ENCODE measurements at places on chromosomes 4 and X.

- no peak for DNase-seq
Observed at GRCh38 chr4:133972586-133972985, 229.0 kb downstream of the PABPC4L start.

DNA sequence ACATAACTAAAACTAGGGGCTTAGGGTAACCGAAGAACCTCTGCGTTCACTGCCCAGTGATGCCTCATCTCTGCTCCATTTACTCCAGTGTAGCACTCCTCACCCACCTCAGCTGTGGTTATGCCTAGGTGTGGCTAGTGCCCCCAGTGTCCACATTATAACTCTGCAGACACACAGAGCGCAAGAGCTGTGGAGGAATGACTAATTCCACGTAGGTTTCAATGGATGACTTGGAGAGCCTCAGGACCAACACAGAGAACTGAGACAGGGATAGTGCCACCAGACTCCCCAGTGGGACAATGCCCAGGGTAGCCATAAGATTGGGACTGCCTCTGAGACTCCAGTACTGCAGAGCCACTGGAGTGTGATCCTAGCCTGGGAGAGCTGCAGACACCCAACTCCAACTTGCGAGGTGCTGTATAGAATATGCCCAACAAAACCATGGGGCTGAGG is 542.4 kb upstream of the DIPK2B start:
- no peak for DNase-seq

DNA sequence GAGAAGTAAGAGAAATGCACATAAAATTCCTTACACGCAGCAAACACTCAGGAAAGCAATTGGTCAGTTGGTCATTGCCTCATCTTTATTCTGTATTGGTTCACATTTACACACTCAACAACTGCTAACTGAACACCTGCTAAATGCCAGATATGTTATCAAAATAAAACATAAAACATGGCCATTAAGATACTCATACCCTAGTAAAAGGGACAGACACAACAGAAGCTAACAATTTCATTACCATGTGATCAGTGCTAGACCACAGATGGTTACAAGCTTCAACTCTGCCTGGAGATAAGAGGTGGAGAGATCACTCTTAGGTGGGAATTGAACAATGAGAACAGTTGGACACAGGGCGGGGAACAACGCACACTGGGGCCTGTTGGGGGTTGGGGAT is 26.2 kb downstream of the TEC start:
- no peak for DNase-seq

DNA sequence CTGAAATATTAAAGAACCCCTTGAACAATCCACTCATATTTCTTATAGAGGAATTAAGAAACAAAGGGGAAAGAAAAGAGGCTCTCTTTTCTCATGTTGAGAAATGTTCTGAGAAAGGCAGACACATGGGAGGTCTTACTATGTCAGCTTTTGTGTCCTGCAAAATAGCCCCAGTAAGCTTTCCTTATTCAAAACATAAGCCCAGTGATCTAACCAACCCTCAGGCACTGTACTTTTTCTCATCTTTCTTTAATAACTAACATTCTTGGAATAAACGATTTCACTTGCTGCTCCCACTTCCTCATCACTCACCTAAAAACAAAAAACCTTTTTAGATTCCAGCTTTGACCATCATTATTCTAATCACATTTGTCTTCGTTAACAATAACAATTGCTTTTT is 115.9 kb downstream of the GLRA3 start:
- DNase-seq, result no peak

Data from smooth muscle cell of the brain vasculature (primary cell).